Neural crest cell (in vitro differentiated cells): ENCODE measurements at places on chromosomes 3 and 15. TPM values are rescaled to one million over a fixed set of nuclear protein-coding genes. Genes with fewer than 3 reads are reported as not detected.

The NR2E3 gene
- total RNA-seq: not detected in 2 replicates

The BBX gene
- total RNA-seq: 51.6 and 53.6 TPM in 2 replicates

The AMIGO3 gene
- 0.89 and 0.96 TPM in 2 replicates for total RNA-seq

The LRRC31 gene
- total RNA-seq: not detected in 2 replicates

The HGD gene
- 0.75 and 1.2 TPM in 2 replicates for total RNA-seq

The CLDN1 gene
- 0.14 and 0.39 TPM in 2 replicates for total RNA-seq

The NDN gene
- 97.3 and 105 TPM in 2 replicates for total RNA-seq

The MOBP gene
- total RNA-seq: not detected in 2 replicates

The GREM1 gene
- total RNA-seq: 0.07 and 0.09 TPM in 2 replicates

DNA sequence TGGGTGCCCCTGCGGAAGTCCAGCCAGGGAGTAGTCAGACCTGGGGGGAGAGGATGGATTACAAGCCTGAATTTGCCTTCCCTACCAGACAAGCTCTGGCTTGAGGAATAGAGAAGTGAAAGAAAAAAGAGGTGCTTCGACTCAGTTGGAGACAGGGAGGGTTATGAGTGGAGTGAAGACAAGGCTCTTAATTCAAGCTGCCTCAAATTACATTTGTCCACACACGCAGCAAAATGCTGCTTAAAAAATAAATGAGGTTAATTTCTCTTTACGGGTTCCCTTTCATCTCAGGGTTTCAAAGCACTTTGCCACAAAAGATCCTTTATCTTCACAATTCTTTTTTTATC, 49.0 kb upstream of the SLC4A7 start:
- peaks cover 16% of the 10 kb centered on the region for H3K4me1 ChIP-seq
- H3K27me3 ChIP-seq: no peaks in the 10 kb centered on the region
- H3K27ac ChIP-seq: no peak overlapping the region

GRCh38 chr3:182000447-182000846, 288.7 kb downstream of the SOX2 start:
- H3K4me1 ChIP-seq: peaks cover 14% of the 10 kb centered on the region
- no peaks in the 10 kb centered on the region for H3K27me3 ChIP-seq
- no peak overlapping the region for H3K27ac ChIP-seq
- DNase-seq: no peak
- no peaks in the 10 kb centered on the region for H3K36me3 ChIP-seq

DNA sequence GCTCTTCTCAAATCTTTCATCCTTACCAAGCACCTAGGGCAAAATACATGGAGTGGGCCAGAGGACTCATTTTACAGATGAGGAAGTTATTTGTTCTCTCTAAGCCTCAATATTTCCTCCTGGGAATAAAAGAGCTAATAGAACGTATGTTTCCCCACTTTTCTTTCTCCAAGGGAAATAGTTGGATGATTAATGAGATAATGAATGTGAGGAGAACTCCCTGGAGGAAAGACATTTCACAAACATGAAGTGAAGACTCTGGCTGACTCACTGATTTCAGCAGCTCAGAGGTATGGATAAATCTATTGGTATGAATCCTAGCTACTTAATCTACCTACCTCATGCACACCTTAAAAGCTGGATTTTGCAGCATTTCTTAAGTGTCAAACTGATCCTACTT, 98.4 kb downstream of the ECT2 start:
- H3K27me3 ChIP-seq: no peaks in the 10 kb centered on the region
- H3K4me3 ChIP-seq: no peak overlapping the region
- no peaks in the 10 kb centered on the region for H3K36me3 ChIP-seq
- no peak overlapping the region for H3K27ac ChIP-seq
- no peak for DNase-seq

- peak; percentile 0 for DNase-seq
- no peak overlapping the region for H3K27ac ChIP-seq
- H3K27me3 ChIP-seq: peaks cover 9% of the 10 kb centered on the region
- H3K4me1 ChIP-seq: no peaks in the 10 kb centered on the region
- H3K4me3 ChIP-seq: no peak overlapping the region
- no peaks in the 10 kb centered on the region for H3K36me3 ChIP-seq
Observed at GRCh38 chr3:126147147-126147931, 33.0 kb downstream of the ALDH1L1 start.

DNA sequence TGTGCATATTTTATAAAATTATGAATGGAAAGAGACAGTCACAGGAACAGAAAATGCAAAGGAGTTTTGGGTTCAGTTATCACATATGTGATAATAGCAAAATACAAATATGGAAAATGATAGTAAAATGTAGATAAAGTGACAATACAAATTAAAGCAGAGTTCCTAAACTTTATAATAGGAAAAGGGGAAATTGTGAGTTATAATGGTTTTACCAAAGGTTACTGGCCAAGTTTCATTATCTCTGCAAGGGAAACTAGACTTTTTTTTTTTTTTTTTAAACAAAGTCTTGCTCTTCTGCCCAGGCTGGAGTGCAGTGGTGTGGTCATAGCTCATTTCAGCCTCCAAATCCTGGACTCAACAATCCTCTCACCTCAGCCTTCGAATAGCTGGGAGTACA, 228.7 kb upstream of the CGNL1 start:
- peaks cover 37% of the 10 kb centered on the region for H3K4me1 ChIP-seq
- no peak for DNase-seq
- no peak overlapping the region for H3K27ac ChIP-seq
- no peaks in the 10 kb centered on the region for H3K27me3 ChIP-seq
- H3K4me3 ChIP-seq: no peak overlapping the region
- H3K36me3 ChIP-seq: peaks cover 22% of the 10 kb centered on the region

- no peaks in the 10 kb centered on the region for H3K36me3 ChIP-seq
- H3K4me3 ChIP-seq: no peak overlapping the region
- H3K4me1 ChIP-seq: peaks cover 13% of the 10 kb centered on the region
- peak overlapping the region; percentile 9 for H3K27ac ChIP-seq
- H3K27me3 ChIP-seq: no peaks in the 10 kb centered on the region
Observed at GRCh38 chr3:126132751-126133511, 47.5 kb downstream of the ALDH1L1 start.

- DNase-seq: no peak
- peaks cover under 1% of the 10 kb centered on the region for H3K36me3 ChIP-seq
- H3K27me3 ChIP-seq: peaks cover 6% of the 10 kb centered on the region
- no peak overlapping the region for H3K27ac ChIP-seq
- H3K4me3 ChIP-seq: no peak overlapping the region
Observed at GRCh38 chr15:83927704-83928391, 273.9 kb downstream of the ADAMTSL3 start.

GRCh38 chr3:94293793-94294195, 230.9 kb downstream of the NSUN3 start:
- no peak for DNase-seq
- no peak overlapping the region for H3K4me3 ChIP-seq
- H3K27me3 ChIP-seq: no peaks in the 10 kb centered on the region

GRCh38 chr15:92053753-92054316, 200.3 kb downstream of the SLCO3A1 start:
- no peaks in the 10 kb centered on the region for H3K4me1 ChIP-seq
- no peak overlapping the region for H3K4me3 ChIP-seq
- no peak for DNase-seq

GRCh38 chr15:23648920-23649515, 1.4 kb upstream of the MAGEL2 start:
- H3K36me3 ChIP-seq: peaks cover 2% of the 10 kb centered on the region
- DNase-seq: peak; percentile 59
- H3K4me1 ChIP-seq: peaks cover 18% of the 10 kb centered on the region

- DNase-seq: no peak
- no peaks in the 10 kb centered on the region for H3K27me3 ChIP-seq
- H3K4me3 ChIP-seq: no peak overlapping the region
- no peak overlapping the region for H3K27ac ChIP-seq
- H3K4me1 ChIP-seq: no peaks in the 10 kb centered on the region
Observed at GRCh38 chr15:51708013-51708412, 26.7 kb downstream of the SCG3 start.

GRCh38 chr15:95448531-95449229, 881.8 kb upstream of the NR2F2 start:
- DNase-seq: no peak
- no peaks in the 10 kb centered on the region for H3K36me3 ChIP-seq
- no peak overlapping the region for H3K4me3 ChIP-seq
- no peak overlapping the region for H3K27ac ChIP-seq
- peaks cover 26% of the 10 kb centered on the region for H3K4me1 ChIP-seq
- no peaks in the 10 kb centered on the region for H3K27me3 ChIP-seq

DNA sequence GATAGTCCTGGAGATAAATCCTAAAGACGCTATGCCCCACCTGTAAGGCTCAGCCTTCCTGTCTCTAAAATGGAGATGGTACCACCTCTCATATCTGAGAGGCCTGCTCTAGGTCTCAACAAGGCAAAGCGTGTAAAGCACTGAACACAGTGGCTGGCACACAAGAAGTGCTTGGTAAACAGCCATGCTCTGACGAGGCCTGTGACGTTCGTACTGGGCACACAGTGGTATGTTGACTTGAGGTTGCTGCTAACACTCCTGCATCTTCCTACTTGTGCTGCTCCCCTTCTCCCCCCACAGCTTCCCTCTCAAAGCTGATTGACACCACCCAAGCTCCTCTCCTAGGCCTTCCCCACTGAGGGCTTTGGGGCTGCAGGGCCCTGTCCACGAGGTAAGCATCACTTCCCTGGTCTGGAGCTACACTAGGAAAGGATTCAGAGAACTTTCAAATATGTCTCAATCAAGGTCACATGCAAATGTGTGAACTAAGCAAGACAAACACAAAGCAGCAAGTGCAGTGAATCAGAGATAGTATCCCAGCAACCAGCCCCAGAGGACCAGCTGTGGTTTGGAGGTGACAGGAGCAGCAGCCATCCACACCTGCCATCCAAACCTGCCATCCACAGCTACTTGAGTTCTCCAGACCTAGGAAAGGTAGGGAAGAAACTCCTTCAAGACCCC, 177.5 kb downstream of the STT3B start:
- no peaks in the 10 kb centered on the region for H3K4me1 ChIP-seq
- peaks cover 8% of the 10 kb centered on the region for H3K36me3 ChIP-seq
- no peaks in the 10 kb centered on the region for H3K27me3 ChIP-seq

DNA sequence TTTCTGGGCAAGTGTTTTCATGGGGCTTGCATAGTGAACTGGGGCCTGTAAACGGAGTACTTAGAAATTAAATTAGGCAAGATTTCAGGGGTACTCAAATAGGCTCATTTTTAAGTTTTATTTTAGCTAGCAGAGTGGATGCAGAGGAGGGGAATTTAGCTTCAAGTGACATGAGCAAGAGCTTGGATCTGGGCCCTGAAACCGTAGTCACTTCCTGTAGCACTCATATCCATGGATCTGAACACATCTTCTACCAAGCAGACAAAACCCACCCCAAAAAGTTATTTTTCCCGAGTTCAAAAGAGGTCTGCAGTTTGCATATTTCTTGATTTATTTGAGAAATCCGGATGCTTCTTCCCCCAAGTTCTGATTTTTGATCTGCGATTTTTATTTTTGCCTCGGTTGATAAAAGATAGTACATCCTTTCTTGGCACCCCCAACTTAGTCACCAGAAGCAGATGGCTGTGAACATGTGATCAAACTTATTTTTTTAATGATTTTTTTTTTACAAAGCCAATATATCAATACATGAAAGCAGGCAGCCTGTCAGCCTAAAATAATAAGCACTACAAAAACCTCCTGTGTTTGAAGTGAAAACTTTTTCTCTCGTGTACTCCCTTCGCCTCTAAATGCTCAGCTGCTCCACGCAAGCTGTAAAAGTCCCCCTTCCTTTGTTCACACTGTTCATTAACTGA, 36.6 kb upstream of the STT3B start:
- H3K4me1 ChIP-seq: peaks cover 4% of the 10 kb centered on the region
- no peaks in the 10 kb centered on the region for H3K27me3 ChIP-seq
- H3K4me3 ChIP-seq: no peak overlapping the region
- no peak overlapping the region for H3K27ac ChIP-seq
- peaks cover 3% of the 10 kb centered on the region for H3K36me3 ChIP-seq

DNA sequence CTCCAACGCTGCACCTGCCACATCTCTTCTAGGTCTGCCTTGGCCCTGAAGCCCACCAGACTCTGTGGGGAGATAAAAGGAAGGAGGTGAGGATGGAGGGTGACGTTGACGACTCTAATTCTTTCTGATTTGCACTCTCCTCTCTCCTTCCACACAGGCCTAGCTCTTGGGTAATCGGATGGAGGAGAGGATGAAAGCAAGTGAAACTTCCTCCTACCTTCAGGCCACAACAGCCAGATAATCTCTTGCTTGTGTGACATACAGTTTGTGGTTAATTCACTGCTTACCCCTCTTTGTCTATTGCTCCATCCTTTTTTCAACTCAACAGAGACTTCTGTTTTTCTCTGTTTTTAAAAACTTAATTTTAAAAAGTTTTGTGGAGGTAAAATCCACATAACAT, 208.1 kb downstream of the SV2B start:
- H3K4me3 ChIP-seq: no peak overlapping the region
- H3K36me3 ChIP-seq: no peaks in the 10 kb centered on the region
- no peak for DNase-seq

- no peak overlapping the region for H3K4me3 ChIP-seq
- no peaks in the 10 kb centered on the region for H3K27me3 ChIP-seq
- H3K36me3 ChIP-seq: peaks cover 18% of the 10 kb centered on the region
- H3K4me1 ChIP-seq: peaks cover 4% of the 10 kb centered on the region
- no peak for DNase-seq
Observed at GRCh38 chr15:80967991-80968510, 21.6 kb downstream of the MESD start.

- H3K4me1 ChIP-seq: peaks cover 12% of the 10 kb centered on the region
- H3K4me3 ChIP-seq: no peak overlapping the region
- no peaks in the 10 kb centered on the region for H3K36me3 ChIP-seq
- DNase-seq: no peak
Observed at GRCh38 chr3:123278446-123278845, 76.7 kb downstream of the SEC22A start.
